ENCODE measurements at places on chromosomes 1 and 21.

DNA sequence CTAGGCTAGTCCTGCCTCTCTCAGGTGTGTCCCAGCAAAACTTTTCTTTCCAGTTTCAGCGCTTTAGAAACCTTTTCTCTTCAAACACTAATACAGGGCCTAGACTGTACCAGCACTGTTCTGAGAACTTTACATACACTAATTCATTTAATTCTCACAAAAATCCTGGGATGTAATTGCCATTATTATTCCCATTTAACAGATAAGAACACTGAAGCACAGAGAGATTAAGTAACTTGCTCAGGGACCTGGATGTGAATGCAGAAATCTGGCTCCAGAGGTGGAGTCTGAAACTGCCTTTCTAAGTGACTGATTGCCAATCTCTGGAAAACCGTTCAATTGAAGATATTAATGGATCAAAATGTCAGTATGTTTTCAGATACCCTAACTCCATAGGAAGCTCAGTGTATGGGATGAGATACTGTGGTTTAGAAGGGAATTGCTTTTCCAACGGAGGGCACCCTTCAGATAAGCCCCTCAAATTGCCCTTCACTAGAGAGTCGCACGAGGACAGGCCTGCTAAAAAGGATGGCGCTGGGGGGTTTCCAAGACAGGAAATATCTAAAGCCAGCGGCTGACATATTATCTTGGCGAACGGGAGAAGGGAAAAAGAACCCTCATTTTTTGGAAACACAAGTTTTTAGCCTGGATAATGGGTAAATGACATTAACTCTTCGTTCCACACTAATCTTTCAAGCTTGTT lies 698 bp upstream of the UCK2 start:
- DNase-seq: peak; percentile 13

DNA sequence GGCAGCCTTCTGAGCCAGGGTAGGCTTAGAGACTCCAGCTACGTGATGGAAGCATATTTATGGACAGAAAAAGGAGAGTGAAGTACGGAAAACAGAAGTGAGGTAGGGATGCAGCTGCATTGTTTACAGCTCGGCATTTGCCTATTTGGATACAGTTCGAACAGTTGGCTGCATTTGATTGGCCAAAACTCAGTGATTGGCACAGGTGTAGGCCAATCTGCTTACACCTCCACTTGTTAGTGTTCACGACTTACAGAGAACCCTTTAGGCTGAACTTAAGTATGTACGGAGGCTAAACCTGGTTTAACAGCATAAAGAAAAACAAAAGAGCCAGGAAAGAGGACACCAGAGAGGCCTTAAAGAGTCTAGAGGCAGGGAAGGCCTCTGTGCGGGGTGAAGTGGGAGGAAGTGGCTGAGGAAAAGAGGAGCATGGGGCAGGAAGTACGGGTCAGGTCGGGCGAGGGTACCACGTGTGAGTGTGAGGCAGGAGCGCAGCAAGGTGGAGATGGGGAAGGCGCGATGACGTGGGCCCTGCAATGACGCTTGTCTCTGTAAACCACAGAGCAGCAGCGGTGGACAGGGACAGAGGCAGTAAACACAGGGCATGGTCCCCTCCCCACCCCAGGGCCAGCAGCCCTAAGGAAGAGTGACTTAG lies 32.0 kb downstream of the RSPH1 start:
- peak; percentile 75 for DNase-seq

DNA sequence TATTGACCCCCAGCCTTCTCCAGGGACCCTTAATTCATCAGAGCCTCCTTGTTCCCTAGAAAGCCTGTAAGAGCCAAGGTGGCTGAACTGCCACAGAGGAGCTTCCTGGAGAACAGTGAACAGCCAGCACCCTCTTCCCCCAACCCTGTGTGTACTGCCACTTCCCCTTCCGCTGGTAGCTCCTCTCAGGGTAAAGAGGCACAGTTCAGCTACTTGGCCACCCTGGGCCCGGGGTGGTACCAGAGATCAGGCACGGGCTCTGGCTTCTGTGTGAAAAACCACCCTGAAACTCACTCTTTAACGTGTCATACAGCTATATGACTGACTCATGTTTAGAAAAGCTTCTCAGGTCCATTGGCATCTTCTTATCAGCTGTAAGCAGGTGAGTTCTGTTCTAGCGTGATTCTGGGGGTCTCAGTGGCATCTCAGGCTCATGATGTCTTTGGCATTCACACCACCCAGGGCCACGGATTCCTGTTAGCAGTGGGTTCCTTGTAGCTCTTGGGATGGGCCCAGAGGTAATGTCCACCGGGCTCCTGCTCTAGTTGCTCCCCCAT lies 22.4 kb downstream of the ARMH1 start:
- no peak for DNase-seq

DNA sequence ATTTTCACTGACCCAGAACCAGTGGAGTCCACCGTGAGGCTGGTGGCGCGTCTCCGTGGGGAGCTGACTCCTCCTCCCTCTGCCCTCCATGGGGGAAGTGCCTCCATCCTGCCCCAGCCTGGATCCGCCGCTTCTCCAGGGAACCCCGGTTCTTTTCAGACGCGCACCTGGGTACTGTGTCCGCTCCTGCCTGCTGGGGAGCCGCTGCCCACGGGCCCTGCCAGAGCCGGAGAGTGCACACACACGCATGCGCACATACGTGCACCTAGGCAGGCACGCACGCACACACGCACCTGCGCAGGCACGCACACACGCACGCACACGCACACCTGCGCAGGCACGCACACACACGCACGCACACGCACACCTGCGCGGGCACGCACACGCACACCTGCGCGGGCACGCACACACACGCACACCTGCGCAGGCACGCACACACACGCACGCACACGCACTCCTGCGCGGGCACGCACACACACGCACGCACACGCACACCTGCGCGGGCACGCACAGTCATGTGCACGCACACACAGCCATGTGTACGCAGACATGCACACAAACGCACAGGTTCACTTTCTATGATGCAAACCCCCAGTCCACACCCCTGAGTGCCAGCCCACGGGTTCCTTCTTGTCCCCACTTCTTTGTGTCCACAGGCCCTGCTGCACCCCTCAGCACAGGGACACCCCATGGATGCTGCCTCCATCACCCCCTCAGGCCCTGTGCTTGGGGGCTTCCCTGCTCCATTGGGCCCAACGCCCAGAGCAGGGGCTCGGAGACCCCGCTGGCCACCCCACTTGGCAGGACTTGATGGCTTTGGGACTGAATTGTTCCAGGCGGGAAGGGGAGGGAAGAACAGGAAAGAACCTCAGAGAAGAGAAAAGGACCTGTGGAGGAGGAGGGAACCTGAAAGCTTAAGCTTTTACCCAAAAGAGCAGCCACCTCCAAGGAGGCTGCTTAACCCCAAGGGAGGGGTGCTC lies 42.7 kb downstream of the MORN1 start:
- no peak for DNase-seq

- DNase-seq: no peak
These were observed 7.8 kb upstream of the LAD1 start for GRCh38 chr1:201406831-201407406.

DNA sequence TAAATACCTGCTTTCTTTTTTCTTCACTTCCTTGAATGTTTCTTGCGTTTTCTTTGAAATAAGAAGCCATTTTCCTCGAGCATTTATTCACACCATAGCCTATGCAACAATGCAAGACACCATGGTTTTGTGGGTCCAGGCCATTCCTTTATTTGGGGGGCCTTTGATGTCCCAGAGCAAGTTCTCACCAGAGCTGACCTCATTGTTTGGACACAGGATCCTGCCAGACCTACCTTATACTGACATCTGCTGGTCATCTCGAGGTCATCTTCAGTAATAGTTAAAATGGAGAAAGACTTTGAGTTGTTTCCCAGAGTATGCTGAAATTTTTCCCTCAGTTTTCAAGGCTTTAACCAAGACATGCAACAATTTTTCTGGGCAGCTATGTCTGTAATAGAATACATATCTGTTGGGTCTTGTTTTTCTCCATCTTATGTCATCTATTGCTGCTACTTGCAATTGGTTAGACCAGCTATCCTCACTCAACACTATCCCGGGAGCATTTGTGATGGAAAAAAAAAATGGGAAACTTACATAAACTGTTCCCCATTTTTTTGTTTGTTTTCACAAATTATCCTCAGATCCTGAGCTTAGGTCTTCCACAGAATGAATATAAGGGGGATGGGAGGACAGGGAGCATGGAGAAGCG lies 34.0 kb upstream of the BACE2 start:
- DNase-seq: peak; percentile 38

- peak; percentile 29 for DNase-seq
These were observed 522 bp downstream of the TMEM59 start for GRCh38 chr1:54052431-54052933.

GRCh38 chr1:234554218-234554697 lies 55.7 kb downstream of the IRF2BP2 start:
- DNase-seq: no peak

- no peak for DNase-seq
These were observed 170.8 kb downstream of the SIPA1L2 start for GRCh38 chr1:232459087-232459486.

DNA sequence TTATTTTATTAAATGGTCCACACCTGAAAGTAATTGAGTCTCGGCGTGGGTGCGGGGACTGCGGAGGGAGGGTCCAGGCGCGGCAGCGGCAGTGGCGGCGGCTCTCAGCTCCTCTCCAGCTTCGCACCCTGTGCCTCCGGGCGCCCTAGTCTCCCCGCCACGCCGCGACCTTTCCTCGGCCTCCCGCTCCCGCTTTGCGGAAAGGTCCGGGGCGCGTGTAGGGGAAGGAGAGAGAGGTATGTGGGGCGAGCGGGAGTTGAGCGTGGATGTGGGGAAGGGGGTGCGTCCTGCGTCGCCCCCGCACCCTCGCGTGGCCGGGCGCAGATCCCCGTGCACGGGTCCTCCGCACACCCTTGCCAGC lies 13.4 kb upstream of the ALX3 start:
- no peak for DNase-seq

DNA sequence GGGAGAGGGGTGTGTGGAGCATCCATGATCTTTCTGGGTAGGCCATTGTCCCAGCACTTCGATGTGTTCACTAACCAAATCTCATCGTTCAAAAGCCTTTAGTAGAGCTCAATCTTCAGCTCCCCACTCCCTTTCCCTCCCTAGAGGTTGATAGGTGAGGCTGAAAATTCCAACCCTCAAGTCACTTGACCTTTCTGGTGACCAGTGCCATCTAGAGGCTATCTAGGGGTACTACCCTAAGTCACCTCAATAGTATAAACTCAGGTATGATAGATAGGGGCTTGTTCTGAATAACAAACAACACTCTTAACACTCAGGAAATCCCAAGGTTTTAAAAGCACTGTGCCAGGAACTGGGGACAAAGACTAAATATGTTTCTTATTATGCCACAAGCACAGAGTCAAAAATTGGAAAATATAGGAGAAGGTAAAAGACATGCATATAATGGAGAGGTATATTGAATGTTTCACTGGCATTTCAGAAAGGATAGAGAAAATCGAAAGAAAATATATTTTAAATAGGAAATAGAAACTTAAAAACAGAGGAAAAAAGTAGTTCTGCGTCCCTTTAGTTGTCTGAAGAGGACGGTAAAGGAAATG lies 42.9 kb upstream of the CD53 start:
- DNase-seq: peak; percentile 30
